ENCODE measurements at places on chromosomes 2 and 18. TPM values are rescaled to one million over a fixed set of nuclear protein-coding genes. Genes with fewer than 3 reads are reported as not detected.

The LAMA3 gene
- 0.20 TPM for total RNA-seq

DNA sequence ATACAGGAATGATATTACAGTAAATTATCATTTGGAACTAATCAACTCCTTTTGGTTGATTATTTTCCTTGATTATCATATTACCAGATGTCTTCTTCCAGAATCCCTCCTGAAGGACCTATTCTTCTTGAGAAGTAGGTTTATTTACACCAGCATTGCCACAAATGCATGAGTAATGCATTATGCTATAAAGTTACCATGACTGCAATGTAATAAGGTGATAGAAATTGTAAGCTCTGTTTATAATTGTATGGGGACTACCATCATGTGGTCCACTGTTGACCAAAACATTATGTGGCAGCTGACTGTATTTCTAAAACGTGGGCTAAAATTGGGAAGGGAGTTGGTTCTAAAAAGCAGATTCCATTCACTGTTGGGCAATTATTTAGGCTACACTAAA, 602.2 kb downstream of the NYAP2 start:
- no peak for DNase-seq

The CGREF1 gene
- total RNA-seq, result 2.7 TPM

The PTPN4 gene
- total RNA-seq, result 20.4 TPM

- DNase-seq, result no peak
Observed at GRCh38 chr2:82795446-82795845, 1663.6 kb downstream of the SUCLG1 start.

DNA sequence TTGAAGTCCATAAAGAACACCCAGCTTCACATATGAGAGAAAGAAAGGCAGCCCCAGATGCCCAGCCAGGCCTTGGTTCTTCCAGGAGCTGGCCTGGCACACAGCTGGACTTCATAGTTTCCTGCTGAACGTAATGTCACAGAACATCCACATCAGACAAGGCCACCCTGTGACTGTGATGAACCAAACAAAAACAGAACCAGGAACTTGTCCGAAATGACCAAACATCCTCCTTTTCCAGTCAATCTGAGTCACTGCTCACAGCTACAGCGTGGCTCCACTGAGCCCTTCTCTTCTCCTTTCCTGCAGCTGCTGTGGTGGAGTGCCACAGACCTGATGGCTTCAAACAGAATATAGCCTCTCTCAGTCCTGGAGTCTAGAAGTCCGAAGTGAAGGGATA, 45.4 kb upstream of the PAPOLG start:
- no peak for DNase-seq

DNA sequence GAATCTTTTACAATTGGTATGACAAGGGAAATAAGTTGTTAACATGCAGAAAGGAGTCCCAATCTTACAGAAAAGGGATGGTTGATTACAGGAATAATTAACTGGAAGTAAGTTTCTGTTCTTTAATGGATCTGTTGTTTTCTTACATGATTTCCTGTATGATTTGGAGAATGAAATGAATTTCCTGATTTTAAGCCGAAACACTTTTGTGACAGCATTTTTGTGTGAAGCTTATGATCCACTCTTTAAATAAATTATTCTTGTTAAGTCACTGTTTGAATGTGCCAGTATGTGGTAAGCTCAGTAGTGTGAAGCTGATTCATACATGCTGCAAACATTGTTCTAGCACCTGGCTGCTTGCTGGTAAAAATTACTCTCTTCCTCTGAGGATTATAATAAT, 516.2 kb downstream of the DCDC2C start:
- DNase-seq, result no peak

GRCh38 chr2:212672186-212672585, 133.6 kb upstream of the ERBB4 start:
- no peak for DNase-seq

DNA sequence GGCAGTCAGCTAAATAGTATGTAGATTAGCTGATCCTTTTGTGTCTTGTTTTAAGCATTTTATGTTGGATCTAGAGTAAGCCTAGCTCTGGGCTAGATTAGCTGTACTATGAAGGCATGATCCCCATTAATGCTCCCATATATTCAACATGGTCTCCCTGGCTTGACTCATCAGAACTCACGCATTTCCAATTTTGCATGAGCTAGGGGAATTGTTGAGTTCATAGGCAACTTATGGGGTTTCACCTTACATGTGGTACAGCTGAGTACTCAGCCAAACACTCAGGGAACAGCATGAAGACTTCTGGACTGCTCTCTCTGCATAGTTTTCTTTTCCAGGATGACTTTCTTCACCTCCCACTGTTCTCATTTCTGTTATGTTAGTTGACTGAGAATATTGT, 248.2 kb downstream of the TMX3 start:
- no peak for DNase-seq

DNA sequence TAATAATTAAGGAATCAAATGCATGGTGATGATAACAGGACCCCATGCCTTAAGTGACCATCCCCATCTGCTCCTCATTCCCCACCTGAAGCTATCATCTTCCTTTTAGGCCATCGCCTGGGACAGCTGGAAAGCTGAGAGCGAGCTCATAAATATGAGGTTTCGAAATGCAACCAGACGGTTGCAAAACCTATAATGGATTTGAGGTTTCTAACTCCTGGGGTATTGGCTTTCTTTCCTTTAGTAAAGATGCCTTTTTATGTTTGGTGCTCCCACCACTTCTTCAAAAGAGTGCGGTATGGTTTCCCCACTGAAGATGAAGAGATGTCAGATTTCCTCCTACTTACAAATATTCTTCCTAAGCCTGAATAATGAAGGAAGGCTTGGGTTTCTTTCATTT, 1589.5 kb upstream of the PIK3C3 start:
- DNase-seq, result no peak

GRCh38 chr2:183229386-183229785, 105.1 kb downstream of the NUP35 start:
- no peak for DNase-seq

DNA sequence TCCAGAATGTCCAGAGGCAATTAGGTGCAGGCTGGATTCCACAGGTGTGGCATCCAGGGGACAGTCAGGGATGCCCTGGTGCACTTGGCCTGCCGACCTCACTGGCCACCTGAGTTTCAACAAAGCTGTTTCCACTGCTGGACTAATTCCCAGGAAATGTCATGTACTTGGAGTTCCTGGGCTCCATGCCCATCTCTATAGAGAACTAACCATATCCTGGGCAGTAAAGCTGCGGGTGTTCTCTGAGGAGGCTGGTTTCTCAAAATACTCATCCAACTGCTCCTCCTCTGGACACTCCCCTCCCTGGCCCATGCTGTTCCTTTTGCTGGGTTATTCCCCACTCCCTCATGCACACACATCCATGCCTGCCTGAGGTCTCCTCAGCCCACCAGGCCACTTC, 161.9 kb upstream of the SKOR2 start:
- DNase-seq, result no peak

GRCh38 chr2:62631160-62632085, 74.1 kb upstream of the EHBP1 start:
- DNase-seq, result no peak

DNA sequence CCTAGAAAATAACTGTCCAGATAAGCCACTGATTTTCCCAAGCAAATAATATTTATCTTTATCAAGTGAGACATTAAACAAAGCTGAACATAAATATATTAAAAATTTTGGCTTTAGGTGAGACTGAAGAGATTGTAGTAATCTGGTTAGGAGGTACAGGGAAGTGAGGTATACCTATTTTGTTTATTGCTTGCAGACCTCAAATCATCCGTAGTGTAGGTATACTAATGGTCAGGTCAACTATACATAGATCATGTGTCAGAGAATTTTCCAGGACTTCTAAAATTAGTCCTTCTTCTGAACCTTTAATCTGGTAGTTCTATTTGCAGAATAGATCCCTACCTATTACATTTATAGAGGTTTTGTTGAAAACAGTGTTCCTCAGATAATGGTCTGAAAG, 41.5 kb downstream of the SP140 start:
- no peak for DNase-seq
